ENCODE measurements at places on chromosomes 4 and X.

- no peak for DNase-seq
Measured at GRCh38 chr4:123952530-123953274, 556.1 kb downstream of the SPRY1 start.

- no peak for DNase-seq
Measured at GRCh38 chrX:36062778-36063177, 143.2 kb downstream of the CFAP47 start.

GRCh38 chr4:47835494-47835893 lies 2.4 kb downstream of the CORIN start:
- no peak for DNase-seq

DNA sequence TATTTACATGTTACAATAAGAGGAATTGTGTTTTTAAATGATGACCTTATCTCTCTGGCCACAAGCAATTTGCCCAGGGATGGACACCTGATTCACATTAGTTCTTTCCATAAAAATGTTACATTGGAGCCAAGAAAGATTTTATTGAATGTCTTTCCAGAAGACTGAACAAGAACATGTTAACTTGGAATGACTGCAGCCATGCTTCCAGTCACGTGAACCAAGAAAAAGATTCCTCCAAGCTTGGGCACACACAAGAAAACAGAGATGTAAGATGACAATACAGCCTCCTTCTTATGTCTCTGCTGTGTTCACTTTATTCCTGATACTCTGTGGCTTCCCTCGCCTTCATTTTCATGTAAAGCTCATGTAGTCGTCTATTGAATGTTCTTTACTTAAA lies 737.6 kb downstream of the TRIML1 start:
- DNase-seq = no peak

- DNase-seq = no peak
Measured at GRCh38 chr4:54187148-54187547, 41.9 kb upstream of the PDGFRA start.

DNA sequence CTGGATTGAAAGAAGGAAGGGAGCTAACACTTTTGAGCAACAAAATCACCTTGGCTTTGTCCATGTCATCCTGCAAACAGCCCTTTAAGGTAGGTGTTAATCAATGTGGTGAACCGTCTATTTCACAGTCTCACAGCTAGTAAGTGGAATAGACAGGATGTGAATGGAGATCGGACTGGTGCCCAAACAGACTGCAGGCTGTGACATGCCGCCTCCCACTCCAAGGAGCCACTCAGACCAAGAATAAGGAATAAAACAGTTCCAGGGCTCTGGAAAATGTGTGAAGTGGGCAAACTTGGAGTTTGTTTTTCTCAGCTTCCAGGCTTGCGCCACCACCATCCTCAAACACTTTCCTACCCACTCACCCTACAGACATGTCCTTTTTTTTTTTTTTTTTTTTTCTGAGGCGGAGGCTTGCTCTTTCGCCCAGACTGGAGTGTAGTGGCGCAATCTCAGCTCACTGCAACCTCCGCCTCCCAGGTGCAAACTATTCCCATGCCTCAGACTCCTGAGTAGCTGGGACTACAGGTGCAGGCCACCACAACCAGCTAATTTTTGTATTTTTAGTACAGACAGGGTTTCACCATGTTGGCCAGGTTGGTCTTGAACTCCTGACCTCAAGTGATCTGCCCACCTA lies 57.7 kb upstream of the SEC24B start:
- DNase-seq = no peak

DNA sequence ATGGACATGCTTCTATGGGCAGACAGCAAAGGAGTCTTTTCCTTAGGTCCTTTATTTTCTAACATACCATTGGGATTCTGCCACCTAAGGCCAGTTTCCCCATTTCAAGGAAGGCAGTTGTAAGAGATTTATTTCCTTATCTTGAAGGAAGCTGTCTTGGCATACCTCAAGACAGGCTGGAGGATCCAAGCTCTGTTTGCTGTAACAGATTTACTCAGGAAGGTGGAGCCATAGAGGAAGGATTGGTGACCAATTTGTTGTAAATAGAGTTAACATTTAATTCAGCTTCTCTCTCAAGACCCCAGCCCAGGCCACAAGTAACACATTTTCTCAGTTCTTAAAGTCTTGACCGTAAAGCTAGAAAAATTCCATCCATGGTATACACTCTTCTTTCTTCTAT lies 131.6 kb upstream of the TENM3 start:
- no peak for DNase-seq
